Epithelial cell of esophagus (primary cell): ENCODE measurements at places on chromosomes 6 and 20.

- DNase-seq, result no peak
Measured at GRCh38 chr20:16018881-16019280, 554.4 kb downstream of the KIF16B start.

GRCh38 chr20:22418738-22419137, 165.6 kb downstream of the FOXA2 start:
- DNase-seq, result no peak

DNA sequence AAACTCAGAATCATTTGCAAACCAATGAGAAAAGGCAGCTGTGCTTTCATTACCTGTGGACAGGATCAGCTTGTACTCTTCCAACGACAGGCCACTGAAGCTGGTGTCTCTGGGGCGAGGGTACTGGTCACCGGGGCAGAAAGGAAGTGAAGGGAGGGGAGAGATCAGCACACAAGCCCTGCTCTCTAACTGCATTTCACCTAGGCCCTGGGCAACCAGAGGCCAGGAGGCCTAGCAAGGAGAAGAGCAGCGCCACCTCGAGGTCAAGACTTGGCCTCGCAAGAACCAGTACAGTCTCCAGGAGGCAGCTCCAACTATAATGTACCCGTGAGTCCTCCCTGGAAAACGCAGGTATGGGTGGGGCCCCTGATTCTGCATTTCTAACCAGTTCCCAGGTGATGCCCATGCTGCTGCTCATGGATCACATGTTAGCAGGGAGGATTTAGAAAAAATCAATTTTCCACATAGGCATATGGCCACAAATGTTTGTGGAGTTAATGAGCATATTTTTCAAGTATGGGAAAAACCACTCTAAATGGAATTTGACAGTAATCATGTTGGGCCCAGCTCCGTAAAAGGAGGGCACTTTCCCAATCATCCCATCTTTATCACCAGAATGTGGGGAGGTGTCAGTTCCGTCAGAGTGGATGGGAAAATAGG, 11.0 kb downstream of the UQCC2 start:
- peak; percentile 88 for DNase-seq

- peak; percentile 98 for DNase-seq
Measured at GRCh38 chr20:50919567-50919966, 11.7 kb downstream of the ADNP start.

DNA sequence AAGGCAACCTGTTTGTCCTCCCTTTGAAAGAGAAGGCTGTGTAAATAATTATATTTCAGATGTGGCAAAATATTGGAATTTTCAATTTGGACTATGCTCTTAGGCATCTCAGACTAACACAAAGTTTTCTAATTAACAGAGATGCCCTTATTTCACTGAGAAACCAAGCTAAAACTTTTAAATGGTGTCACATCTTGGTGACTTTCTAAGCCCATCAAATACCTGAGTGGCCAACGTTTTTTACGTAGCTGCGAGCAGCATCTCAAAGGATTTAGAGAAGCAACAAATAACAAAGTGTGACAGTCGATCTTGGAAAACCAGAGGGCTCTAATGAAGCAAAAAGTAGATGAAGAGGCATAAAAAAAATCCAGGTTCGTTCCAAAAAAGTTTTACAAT, 3.4 kb upstream of the HEY2 start:
- no peak for DNase-seq

DNA sequence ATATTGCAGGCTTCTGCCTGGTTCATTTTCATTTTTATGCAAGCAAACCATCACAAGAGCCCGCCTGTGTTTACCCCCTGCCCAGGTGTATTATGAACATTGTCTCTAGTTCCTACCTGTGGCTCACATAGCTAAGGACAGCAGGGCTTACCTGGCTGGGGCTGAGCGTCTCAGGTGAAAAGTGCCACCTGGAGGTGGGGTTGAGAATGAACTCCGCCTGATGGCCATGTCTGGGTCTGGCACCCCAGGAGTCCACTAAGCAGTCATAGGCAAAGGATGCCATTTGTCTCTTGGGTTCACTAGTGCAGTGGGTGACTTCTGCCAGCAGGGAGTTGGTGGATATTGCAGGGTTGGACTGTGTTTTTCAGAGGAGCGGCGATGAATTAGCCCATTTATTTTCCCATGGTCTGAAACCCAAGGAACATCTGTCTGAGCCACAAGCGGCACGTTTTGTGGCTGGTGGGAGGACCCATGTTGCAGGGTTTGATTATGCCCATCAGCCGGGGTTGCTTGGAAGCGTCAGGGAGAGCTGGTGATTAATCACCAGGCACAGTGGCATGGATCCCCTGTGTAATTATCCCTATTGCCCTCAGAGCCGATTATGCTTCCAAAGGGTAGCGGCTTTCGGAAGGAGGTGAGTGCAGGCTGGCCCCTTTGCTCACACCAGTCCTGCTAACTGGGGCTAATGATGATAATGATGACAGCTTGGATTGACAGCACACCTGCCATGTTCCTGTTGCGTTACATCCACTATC, 92.1 kb downstream of the CDH26 start:
- DNase-seq, result peak; percentile 81

DNA sequence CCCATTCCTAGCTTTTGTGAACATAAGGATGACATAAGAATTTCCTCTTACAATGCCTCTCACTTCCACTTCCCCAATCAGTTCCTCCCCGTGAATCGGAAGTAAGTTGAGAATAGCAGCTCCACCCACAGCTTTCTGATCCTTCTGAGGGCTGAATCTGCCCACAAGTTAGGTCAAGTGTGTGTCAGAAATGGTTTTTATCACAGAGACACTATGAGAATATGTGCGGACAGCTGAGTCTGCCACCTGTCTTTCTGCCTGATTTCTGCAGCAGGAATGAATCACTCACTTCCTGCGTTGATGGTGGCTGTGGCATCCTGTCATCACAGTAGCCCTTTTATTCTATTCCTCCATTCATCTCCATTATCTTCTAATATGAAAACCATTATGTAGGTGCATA, 70.2 kb downstream of the RIN2 start:
- peak; percentile 66 for DNase-seq

DNA sequence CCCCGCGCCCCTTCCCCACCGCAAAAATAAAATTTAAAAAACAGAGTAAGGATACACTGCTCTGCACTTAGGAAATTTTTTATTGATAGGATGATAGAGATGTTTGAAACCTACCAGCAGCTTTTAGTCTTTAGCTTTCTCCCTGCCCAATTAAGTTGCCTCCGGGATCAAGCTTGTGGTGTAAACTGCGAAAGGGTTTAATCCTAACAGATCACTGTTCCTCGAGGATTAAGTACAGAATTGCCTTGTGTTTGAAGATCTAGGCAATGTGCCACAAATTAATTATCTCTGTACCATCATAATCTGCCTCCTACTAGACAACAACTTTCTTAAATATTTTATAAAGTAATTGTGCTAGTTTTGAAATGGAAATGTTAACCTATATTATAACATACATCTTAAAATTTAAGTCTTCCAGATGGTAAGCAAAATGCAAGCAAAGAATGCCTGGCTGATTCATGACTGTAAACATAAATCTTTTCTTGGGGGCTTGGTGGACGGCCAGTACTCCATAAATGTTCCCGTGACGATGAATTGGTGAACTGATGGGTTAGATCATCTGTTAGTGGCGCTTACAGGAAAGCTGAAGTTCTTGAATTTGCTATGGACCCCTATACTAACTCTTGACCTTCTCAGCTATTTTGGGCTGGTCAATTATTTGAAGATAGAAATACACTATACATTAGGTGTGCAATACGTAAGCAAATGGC, 58.0 kb upstream of the ARHGAP18 start:
- no peak for DNase-seq

DNA sequence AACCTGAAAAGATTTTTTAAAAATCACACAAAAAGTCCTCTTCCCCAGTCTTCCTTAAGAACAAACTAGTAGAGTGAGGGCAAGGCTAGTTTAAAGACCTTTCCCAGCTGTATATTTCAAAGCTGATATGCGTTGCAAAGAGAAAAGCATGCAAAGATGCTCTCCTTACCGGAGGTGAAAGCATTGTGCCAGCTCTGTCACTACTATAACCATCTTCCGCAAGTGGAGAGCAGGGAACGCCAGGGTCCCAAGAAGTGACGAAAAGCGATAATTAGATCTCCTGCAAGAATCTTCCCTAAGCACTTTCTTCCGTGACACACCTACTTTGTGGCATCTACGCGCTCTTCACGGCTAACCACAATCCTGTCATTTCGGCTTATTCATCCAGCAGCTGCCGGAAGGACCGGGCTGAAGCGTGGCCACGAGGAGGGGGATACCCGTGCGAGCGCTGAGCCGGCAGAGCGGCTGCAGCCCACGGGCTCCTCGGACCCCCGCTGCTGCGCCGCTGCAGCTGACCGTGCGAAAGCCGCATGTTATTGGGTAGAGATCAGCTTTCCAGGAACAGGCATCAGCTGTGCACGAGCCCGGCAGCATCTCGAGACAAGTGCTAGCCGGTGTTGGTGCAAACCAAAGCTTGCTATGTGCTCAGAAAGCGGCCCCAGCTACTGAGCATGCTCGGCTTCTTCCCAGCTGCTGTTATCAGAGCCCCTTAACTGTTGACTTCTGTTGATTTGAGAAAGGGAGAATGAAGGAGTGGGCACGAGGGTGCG, 57.2 kb upstream of the ARHGAP18 start:
- DNase-seq, result peak; percentile 74

- no peak for DNase-seq
Measured at GRCh38 chr6:159753081-159753872, 8.6 kb upstream of the ACAT2 start.

- DNase-seq, result no peak
Measured at GRCh38 chr6:104123227-104123626, 736.5 kb downstream of the HACE1 start.

- DNase-seq, result peak; percentile 90
Measured at GRCh38 chr20:51221791-51222408, 199.0 kb upstream of the KCNG1 start.

DNA sequence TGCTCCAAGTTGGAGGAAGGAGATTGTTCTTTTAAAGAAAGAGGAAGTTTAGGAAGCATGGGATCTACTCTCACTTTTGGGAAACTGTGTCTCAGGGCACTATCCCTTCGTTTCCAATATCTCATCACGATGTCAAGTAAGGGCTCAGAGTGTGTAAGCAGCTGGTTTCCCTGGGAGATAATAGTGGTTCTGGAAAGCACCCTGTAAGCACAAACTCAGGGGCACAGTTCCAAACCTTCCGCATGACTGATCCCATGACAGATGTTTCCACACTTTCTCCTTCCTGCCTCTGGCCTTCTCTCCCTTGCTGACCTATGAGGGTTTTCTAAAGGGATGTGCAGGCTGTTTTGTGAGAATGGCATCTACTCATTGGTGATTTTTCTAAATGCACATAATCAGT, 33.9 kb downstream of the ADTRP start:
- DNase-seq, result no peak

- DNase-seq, result no peak
Measured at GRCh38 chr6:15364401-15365037, 118.7 kb downstream of the JARID2 start.

GRCh38 chr6:43355862-43356590, 13.4 kb downstream of the ZNF318 start:
- peak; percentile 25 for DNase-seq

GRCh38 chr6:158411998-158412397, 99.7 kb downstream of the TULP4 start:
- DNase-seq, result peak; percentile 92

DNA sequence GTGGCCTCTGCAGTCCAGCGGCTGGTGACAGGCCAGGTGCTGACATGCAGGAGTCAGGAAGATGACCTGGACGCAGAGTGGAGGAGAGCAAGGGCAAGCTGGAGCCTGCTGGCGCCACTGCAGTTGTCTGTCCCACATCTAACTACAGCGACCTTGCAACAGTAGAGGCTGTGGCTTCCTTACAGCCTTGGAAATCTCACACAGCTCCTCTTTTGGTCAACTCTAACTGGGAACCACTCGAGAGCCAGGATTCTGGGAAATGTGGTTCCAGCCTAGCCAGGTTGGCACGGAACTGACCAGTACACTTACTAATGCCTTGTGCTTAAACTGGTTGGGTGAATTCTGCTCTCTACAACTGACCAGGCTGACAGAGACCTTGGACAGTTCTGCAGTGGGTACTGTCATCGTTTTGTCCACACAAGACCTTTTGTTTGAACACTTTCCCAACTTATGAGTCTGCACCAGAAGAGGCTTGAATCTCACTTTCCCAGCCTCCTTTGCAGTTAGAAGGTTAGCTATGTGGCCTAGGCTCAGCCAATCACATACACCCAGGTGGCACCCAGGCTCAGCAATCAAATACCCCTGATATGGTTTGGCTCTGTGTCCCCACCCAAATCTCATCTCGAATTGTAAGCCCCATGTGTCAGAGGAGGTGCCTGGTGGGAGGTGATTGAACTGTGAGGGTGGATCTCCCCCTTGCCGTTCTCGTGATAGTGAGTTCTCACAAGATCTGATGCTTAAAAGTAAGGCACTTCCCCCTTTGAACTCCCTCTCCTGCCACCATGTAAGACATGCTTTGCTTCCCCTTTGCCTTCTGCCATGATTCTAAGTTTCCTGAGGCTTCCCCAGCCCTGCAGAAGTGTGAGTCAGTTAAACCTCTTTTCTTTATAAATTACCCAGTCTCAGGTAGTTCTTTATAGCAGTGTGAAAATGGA, 153.5 kb downstream of the ZMYND8 start:
- no peak for DNase-seq

DNA sequence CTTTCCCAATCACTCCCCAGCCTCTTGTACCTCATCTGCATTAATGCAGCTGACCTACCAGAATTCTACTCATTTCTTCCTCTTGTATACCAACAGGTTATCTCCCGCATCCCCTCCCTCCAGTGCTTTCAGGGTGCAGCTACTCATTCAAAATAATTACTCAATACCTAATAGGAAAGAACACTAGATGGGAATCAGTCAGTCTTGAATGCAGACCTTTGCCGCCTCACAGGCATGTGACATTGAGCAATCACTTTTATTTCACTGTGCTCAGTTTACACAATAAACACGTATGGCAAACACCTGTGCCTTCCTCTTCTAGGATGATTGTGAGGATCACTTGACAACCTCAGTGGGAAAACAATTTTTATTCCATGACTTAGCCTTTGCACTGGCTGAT, 13.3 kb downstream of the ZSCAN31 start:
- no peak for DNase-seq

- DNase-seq, result no peak
Measured at GRCh38 chr6:130262008-130262407, 39.3 kb upstream of the SAMD3 start.

GRCh38 chr6:92715991-92716390, 703.4 kb downstream of the EPHA7 start:
- no peak for DNase-seq

DNA sequence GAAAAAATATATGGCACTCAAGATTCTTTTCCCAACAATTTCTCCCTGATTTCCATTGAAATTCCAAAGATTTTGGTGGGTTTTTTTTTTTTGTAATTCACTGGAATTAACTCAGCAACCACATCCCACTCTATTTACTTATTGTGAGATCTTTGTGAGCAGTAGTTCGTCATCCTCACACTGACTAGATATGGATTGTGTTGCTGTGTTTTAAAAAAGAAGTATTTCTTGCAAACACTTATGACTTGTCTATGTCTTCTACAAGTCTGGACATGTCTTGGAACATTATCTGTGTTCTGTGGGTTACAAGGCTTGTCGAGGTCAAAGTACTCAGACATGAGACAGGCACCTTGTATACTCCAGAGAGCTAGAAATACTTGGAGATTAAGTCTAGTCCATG, 7.3 kb upstream of the TENT5A start:
- peak; percentile 90 for DNase-seq

- no peak for DNase-seq
Measured at GRCh38 chr20:25005220-25005619, 12.7 kb upstream of the APMAP start.
